Stimulated activated CD8-positive, alpha-beta memory T cell treated with anti-CD3 and anti-CD28 coated beads, Interleukin-15, amount 100 ng/mL, for 1 hour (primary cell): ENCODE measurements at places on chromosomes 5 and 9.

DNA sequence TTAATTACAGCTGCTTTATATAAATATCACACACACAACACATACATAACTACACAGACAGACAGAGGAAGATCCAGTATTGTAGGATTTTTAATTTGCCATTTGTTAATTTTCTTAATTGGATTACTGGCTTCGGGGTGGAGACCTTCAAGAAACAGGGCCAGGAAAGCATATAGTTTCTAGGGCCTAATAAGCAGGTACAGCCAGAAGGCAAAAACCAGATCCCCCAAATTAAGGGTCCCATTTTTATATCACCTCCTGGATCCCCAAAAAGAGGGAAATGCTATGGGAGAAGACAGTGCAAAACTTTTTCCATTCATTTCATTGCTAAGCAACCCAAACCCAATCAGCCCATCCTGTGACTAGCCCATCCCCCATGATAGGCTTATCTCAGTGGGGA, 373.3 kb upstream of the FAM174A start:
- DNase-seq = no peak

- no peak for DNase-seq
These were observed 158.7 kb downstream of the DRD1 start for GRCh38 chr5:175285261-175285660.

GRCh38 chr9:137647096-137647714, 28.4 kb downstream of the EHMT1 start:
- DNase-seq = no peak

DNA sequence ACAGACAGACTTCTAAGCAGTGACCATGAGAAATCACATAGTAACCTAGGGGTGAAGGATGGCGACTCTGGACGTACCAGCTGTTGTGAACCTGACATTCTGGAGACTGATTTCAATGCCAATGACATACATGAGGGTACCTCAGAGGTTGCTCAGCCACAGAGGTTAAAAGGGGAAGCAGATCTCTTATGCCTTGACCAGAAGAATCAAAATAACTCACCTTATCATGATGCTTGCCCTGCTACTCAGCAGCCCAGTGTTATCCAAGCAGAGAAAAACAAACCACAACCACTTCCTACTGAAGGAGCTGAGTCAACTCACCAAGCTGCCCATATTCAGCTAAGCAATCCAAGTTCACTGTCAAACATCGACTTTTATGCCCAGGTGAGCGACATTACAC, 38.0 kb upstream of the CCDC152 start:
- DNase-seq = no peak

DNA sequence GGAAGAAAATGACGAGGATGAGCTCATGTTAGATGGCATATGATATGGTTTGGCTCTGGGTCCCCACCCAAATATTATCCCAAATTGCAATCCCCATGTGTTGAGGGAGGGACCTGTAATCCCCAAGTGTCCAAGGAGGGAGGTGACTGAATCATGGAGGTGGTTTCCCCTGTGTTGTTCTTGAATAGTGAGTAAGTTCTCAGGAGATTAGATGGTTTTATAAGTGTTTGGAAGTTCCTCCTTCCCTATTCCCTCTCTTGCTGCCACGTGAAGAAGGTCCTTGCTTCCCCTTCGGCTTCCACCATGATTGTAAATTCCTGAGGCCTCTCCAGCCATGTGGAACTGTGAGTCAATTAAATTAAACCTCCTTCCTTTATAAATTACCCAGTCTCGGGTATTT, 10.1 kb downstream of the EDIL3 start:
- no peak for DNase-seq

DNA sequence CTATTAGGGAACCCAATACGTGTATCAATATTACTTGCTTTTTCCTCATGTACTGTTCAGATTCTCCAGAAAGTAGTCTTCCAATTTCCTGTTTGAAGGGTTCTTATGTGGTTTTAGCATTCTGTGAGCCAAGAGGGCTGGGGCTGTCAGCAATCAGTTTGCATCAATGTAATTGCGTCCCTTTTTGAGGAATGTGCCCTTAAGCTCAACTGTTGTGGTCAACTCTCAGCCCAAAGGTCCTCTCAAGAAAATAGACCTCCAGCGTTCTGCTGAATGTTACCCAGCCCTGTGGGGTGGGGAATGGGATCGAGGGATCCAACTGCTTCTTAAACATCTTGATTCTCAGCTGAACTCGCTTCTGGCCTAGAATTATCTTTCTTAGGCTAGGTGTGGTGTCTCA, 43.8 kb upstream of the CDK20 start:
- no peak for DNase-seq

GRCh38 chr9:20872340-20872977, 159.0 kb downstream of the HACD4 start:
- DNase-seq = no peak

- no peak for DNase-seq
These were observed 1413.1 kb upstream of the CDH6 start for GRCh38 chr5:29780401-29780800.

GRCh38 chr5:91469517-91470165, 86.5 kb upstream of the ARRDC3 start:
- no peak for DNase-seq

DNA sequence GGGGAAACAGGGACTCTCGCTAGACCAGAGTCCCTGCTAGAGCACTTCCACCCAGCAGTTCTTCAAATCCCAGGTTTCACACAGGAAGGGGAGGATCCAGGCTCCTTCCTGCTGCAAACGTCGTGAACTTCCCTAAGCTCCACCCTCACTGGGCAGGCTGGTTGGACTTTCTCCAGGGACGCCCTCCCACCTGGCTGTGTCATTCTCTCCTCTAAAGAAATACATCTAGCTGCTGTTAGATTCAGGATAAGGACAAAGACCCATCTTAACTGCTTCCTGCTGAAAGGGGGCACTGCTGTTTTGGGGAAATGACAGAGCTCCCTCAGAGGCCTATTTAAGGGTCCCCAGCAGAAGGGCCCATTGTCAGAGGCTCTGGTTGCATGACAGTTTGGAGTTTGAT, 230.7 kb downstream of the SEMA6A start:
- no peak for DNase-seq

DNA sequence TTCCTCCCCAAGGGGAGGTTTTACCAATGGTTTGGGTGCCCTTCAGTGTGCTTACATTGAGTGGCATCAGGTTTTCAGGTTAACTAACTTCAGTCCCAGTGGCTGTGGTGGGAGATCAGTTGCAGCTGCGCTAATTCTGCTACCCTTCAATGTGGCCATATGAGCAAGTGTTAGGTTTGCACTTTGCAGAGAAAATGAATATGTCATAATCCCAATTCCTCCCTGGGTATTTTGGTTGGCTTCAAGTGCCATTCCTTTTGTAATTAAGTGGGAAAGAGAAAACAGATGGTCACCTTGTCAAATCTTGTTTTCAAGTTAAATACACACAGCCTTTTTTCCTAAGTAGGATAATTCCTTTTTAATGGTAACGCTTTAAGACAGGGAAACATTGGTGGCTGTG, 236.2 kb downstream of the TLE4 start:
- no peak for DNase-seq

DNA sequence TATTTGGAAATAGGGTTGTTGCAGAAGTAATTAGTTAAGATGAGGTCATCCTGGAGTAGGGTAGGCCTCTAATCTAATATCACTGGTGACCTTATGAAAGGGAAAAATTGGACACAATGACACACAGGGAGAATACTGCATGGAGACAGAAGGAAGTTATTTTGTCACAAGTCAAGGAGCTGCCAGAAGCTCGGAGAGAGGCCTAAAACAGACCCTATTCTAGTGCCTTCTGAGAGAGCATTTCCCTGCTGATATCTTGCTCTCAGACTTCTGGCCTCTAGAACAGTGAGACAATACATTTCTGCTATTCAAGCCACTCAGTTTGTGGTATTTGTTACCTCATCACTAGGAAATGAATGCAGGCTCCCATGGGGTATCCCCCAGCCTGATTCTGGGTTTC, 332.9 kb downstream of the CSNK1G3 start:
- DNase-seq = no peak

DNA sequence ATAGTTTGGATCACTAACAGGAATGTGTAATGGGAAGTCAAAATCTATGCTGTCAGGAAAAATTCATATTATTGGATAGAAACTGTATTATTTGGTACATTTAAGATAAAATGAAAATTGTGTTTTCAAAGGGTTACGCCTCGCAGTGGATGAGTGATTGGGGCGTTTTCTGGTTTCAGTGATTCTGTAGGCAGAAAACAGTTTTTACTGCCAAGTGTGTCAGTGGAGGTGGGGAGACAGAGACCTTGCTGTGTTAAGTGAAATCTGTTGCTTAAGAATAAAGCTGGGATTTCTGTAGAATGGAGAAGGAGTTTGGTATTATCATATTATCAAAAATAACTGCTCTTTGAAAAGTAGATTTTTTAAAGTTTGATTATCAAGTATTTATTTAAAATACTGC, 69.7 kb downstream of the GHR start:
- DNase-seq = no peak

GRCh38 chr9:2180154-2180553, 165.0 kb downstream of the SMARCA2 start:
- DNase-seq = no peak

DNA sequence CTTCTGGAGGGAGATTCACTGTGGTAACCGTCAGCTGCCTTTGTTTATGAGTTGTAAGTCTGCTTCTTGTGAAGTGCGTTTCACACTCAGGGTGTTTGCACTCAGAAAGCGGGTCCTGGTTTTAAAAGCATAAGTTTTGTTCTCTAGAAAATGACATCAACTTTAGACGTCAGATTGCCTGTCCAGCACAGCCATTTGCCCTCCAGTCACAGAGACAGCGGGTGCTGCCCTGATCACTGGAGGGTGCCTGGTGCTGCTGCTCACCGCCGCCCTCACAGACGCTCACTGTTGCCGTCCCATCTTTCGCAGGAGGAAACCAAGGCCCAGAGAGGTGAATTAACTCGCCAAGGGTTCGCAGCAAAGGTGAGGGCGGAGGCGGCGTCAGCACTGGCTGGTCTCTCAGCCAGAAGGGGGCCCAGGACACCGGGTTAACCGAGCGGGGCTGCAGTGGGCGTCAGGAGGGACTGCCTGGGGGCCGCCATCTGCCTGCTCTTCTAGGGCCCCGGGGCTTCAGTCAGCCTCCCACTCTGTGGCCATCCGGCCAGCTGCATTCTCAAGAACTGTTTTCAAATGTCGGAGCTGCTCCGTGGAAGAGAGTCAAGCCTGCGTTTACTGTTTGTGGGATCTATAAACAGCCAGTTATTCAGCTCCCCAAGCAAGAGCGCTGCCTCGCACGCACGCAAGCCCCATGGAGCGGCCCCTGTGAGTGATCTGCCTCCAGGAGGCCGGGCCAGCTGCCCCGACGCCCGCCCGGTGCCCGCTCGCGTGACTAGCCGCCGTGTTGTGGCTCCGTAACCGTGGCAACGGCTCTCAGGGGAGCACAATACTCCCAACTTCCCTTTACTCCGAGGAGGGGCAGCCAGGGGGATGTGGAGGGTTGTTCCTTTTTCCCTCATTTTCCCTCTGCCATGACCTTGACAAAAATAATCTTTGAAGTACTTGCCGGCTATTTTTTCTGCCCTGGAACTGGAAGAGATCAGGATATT, 43.4 kb upstream of the EXOC3 start:
- no peak for DNase-seq

DNA sequence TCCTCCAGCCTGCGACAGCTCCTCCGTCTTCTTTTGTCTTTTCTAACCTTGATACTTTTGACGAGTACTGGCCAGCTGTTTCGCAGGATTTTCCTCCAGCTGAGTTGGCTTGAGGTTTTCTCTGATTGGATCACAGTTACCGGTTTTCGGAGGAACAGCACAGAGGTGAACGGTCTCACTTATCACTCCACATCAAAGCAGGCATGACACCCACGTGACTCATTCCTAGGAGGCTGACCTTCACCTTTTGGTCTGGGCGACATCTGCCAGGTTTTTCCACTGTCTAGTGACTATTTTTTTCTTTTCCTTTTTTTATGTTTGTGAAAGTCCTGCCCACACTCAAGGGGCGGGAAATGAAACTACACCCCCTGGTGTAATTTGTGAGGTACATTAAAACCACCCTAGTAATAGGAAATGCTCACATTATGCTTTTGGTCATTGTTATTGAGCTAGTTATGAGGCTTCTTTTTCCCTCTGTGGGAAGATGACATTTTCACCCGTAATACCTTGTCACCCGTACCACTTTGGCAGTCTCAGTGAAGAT, 319.2 kb downstream of the GADD45G start:
- DNase-seq = no peak

GRCh38 chr5:115351356-115352195, 55.1 kb upstream of the CCDC112 start:
- DNase-seq = no peak

DNA sequence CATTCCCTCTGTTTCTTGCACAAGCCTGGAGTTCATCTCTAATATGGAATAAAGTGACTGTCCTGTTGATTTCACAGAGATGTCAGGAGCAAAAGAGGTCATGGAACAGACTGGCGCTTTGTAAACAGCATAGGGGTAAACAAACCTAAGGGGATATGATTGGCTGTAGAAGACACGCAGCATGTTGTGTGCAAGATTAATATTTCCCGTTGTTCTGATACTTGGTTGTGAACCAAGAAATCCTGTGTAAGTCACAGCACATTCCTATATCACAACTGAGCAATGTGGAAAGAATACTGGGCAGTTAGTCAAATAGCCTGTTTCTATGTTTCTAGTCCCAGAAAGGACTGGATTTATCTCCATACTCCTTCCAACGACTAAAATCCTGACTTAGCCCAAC, 3.2 kb downstream of the ADAMTS12 start:
- no peak for DNase-seq

DNA sequence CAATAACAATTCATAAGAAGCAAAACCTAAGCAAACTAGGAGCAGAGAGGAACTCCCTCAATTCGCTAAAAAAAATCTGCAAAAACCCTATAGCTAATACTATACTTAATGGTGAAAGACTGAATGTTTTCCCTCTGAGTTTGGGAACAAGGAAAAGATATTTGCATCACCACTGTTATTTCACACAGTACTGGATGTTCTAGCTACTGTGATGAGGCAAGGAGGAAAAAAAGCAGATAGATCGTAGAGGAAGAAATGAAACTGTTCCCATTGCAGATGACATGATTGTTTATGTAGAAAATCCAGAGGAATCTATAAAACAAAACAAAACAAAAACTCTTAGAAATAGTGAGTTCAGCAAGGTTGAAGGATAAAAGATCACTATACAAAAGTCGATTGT, 116.7 kb downstream of the PHF2 start:
- no peak for DNase-seq

DNA sequence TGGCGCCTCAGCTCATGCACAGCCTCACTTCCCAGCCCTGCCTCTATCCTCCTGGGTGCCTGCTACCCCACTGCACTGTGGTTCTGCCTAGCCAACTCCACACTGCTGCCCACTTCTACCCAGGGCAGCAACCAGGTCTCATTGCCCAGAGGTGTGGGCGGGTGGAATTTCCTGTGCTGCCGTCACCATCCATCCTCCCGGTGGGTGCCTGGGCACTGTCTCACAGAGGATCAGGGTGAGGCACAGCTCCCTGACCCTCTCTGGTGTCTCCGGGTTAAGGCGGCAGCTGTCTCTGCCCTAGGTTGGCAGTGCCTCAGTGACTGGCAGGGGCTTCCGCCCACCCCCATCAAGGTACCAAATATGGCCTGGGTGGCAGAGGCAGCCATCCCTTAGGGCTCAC, 4.3 kb upstream of the MTMR12 start:
- no peak for DNase-seq

DNA sequence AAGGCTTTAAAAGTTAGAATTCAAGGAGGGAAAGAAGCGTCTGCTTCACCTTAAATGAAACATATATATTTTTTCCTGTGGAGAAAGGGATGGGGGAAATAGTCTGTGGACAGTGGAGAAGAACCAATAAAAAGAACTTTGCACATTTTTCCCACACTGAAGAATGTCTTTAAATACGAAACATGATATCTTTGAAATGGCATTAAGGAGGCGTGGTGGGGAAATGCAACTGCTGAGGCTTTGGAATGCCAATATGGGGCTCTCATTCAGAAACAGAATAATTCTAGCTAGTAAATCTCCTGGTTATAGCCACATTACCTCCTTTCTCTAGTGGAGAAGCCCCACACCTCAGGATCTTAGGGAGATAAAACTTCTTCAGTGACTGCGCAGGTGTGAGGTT, 46.8 kb downstream of the TNC start:
- no peak for DNase-seq
